ENCODE measurements at places on chromosomes 4 and X.

DNA sequence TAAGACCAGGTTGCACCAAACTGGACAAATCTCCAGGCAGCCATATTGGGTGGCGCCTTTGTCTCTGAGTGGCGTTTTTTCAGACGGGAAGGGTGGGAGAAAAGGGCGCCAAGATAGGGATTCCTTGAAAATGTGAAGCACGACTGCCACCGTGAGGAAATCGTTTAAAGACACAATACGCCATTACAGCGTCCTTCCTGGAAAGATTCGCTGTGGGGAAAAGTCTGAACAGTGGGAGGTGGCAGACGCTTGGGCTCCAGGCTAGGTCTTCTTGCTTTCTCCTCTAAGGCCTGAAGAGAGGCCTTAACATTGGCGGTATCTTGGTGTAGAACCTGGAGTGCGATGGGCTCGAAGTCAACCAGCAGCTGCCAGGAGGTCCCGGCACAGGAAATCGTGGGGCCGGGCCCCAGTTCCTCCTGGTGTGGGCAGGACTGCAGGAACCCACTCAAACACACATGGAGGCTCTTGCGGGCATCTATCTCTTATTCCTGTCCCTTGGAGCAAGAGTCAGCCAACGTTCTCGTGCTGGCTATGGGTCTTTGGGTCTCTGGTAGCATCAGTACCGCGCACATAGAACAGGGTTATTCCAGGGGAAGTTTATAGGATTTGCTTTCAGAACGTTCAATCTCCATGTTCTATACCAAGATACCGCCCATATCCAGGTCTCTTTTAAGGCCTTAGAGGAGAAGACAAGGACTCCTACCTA lies 208.8 kb downstream of the OR13H1 start:
- DNase-seq = peak; percentile 64

DNA sequence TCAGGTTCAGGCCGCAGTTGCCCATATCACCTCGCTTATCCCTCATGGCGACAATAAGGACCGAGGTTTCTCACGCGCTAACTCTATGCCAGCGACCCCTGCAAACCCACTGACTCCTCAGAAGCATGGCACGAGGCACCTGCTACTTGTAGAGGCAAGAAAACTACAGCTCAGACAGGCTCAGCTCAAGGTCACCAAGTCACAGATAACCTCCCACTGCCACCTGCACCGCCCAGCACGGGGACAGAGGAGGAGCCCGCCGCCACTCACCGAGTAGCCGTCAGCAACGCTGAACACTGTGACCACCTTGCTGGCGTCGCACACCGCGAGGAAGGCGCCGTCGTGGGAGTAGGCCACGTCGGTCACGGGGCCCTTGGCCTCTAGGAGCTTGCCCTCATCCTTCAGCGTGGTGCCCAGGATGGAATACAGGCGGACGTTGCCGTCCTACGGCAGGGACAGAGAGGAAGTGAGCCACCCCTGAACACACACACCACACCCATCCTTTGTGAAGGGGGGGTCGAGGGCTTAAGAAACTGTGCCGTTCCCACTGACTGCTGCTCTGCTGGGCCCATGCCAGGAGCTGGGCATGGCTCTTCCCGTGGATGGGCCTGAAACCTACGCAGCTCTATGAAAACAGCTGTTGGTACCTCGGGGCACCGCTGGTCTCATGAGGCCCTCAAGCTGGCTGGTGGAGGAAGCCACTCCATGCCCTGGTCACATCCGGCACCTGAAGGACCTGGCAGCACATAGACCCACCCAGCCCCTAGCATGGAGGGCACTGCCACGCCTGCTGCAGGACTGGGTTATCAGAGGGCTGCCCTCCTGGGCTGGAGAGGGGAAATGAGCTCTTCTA lies 38.9 kb downstream of the WDR1 start:
- no peak for DNase-seq

DNA sequence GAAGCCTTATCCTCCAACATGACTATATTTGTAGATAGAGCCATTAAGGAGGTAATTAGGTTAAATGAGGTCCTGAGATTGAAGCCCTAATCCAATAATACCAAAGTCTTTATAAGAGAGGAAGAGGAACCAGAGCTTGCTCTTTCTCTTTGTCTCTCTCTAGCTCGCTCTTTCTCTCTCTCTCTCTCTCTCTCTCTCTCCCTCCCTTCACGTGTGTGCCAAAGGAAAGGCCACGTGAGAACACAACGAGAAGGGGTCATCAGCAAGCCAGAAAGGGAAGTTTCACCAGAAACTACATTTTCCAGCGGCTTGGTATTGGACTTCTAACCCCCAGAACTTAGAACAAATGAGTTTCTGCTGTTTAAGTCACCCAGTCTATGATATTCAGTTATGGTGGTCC lies 1540.5 kb downstream of the C4orf33 start:
- no peak for DNase-seq

GRCh38 chrX:49237060-49237459 lies 1.8 kb downstream of the CCDC22 start:
- no peak for DNase-seq

- DNase-seq = no peak
These were observed 14.4 kb downstream of the SHROOM4 start for GRCh38 chrX:50799531-50799961.

GRCh38 chrX:40772290-40772689 lies 36.9 kb upstream of the MED14 start:
- no peak for DNase-seq

- no peak for DNase-seq
These were observed 106.2 kb upstream of the PTCHD1 start for GRCh38 chrX:23228454-23228853.

DNA sequence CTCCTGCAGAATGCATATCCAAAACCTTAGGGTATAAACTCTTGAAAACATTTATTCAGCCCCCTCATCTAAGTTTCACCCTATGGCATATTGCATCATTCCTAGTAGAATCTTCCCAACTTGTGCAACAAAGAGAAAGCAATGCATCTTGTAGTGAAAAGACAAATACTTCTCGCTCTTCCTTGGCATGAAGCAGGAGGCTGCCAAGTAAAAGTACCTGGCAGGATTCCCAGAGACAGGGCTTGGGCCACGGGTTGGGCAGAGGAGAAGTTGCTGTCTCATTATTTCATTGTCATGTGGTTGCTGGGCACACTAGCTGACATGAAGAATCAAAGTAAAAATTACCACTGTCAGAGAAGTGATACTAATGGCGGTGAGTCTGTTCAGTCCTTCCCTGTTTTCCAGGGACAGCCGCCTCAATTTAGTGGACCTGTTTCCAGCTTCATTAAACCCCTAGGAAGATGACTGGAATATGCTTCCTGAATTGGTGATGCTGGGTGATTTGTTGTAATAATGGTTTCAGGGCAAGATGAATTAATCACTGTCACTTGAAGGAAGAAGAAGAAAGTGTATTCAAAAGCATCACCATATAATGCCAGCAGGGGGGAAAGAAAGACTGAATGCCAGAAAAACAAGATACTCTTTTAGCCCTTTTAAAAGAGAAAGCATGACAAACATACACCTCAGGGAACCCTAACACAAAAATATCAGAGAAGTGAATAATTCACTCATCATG lies 380.5 kb upstream of the IGFBP7 start:
- DNase-seq = peak; percentile 11

- no peak for DNase-seq
These were observed 168.3 kb downstream of the BTC start for GRCh38 chr4:74625981-74626380.

DNA sequence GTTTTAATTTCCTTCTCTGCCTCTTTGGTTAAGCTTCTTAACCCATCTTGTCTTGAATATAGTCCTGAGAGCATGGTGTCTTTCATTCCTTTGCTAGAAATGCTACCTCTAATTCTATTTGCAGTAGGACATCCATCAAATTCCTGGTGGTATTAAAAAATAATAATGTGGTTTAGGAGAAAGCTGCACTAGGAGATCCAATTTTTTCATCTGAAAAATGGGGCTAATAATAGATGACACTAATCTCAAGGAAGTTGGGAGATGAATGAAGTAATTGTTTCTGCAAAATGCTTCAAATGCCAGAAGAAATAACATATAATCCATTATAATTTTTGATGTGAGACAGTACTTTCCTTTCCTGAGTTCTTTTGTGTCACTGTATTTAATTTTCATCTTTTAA lies 194.9 kb downstream of the PACRGL start:
- DNase-seq = no peak

DNA sequence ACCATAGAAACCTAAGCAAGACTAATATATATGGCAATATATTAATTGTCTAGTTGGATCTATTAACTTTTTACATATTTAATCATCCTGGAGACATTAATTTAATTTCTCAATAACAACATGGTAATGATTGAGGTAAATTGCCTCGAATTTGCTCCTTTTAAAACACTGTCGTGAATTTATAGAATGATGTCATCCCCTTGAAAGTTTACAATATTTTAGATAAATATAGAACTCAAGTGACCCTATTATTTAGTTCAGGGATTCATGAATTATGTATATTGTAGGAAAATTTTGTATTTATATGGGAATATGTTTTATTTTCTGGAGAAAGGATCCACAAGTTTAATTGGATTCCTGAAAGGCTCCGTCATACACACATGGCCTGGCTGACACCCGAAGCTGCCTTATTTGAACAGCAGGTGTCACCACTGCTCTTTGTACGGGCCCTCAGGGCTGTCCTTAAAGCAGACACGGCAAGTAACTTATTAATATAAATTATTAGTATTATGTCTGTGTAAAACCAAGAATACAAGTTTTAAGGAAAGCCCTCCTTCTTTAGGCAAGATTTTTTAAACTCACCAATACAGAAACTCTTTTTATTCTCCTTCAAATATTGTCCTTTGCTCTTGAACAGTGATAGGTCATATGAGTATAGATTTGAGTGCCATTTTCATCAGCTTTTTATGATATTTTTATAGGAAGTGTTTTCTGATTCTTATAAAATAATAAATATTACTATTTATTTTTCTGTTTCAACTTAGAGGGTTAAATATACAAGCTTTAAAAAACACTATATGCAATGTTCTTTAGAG lies 1.9 kb upstream of the PLRG1 start:
- DNase-seq = peak; percentile 56

DNA sequence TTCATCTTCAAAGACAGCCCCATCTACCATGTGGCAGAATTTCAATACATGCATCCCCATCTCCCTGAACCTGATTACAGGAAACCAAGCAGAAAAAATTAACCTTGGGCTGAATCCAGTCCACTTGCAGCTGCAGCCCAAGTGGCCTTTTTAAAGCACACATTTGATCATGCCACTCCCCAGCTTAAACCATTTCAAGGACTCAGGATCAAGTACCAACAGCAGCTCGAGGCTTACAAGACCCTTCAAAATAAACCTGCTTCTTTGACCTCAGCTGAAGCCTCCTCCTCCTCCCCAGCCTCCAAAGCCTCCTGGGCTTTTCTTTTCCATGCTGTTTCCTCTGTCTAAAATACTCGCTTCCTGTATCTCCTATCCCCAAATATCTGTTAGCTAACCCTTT lies 50.7 kb upstream of the KIT start:
- DNase-seq = no peak

DNA sequence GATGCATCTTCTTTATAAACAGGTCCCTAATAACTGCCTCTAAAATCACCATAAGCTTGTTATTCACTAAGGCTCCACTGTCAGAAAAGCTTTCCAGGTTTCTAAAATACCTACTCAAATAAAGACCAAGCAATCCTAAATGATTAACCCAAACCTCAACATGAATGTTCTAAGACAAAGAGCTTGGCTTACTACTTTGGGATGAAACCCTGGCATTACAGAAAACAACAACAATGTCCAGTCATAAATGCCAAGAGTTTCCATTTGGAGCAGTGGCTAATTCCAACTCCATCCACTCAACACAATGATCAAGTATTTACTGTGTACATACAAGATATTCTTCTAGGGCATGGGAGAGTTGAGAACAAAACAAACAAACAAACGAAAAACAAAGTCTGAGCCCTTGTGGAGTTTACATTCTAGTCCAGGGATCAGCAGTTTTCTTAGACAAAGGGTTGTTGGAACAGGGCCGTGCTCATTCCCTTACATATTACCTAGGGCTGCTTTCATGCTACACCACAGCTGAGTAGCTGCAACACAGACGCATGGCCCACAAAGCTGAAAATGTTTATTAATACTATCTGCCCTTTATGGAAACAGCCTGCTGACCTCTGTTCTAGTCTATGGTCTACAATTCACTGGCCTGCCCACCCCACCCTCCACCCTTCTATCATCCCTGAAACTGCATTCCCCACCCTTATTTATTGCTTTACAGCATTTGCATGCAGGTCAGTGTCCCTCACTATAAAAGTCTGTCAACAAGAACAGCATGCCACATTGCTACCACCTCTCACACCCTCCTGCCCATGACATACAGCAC lies 23.7 kb downstream of the ABCG2 start:
- DNase-seq = no peak

DNA sequence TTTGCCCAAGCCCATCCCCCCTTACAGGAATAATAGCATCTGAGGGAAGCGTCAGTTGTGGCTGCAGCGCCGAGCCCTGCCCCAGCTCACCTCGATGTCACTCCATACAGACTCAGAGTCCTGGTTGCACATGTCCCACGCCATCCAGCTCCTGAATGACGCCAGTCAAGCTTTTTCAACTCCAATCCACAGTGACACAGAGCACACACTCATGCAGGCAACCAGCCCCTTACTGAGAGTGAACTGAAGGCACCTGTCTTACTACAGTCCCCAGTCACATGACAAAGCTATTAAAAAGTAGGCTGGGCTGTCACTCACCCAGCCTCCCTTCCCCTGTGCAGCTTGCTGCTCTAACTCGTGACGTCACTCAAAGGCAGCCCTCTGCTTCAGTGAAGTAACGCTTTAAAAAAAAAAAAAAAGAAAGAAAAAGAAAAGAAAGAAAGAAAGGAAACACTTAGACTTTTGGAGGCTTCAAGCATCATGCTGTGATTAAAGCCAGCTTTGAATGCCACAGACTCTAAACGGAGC lies at the start of gene PPARGC1A:
Gene PPARGC1A, minus strand, starts transcription at position 234 of the 528 bp plus-strand sequence. Its CDS starts 90 bp downstream, at position 144.
- DNase-seq = peak; percentile 87

DNA sequence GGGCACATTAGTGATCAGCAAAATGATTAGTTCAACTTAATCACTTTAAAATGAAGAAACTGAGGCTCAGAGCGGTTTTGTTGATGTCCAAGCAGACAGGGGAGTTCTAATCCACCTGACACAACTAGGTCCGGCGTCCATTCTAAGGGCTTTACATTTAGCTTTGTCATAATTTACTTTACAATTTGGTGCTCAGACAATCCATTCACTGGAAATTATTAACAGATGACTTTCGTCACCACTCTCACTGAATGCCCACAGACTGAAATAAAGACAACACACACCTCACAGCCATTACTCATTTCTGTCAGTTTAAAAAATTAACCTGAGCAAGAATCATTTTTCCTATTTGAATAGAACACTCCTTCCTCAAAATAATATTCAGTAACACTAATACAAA lies 10.8 kb downstream of the NR3C2 start:
- DNase-seq = no peak

GRCh38 chr4:72338060-72338459 lies 231.0 kb downstream of the ADAMTS3 start:
- DNase-seq = no peak

- no peak for DNase-seq
These were observed 7.1 kb downstream of the CTPS2 start for GRCh38 chrX:16705370-16705769.

Measured in NCI-H345 (cell line).